Activated CD4-positive, alpha-beta T cell treated with anti-CD3 and anti-CD28 coated beads, Interleukin-2, amount 10 ng/mL, durations not matched to agents 7 days and 5 days (primary cell): ENCODE measurements at places on chromosomes 4 and X.
A peak's percentile ranks its signal among the peaks of the same experiment; 100 is the strongest.

- H3K27me3 ChIP-seq: no peaks in the 10 kb centered on the region
- no peak overlapping the region for H3K4me3 ChIP-seq
- H3K36me3 ChIP-seq: no peaks in the 10 kb centered on the region
Measured at GRCh38 chr4:179804440-179804839, 2362.2 kb upstream of the AGA start.

GRCh38 chr4:164731827-164732474 is 22.0 kb upstream of the SMIM31 start:
- H3K4me3 ChIP-seq: no peak overlapping the region
- peak; percentile 55 for DNase-seq
- no peaks in the 10 kb centered on the region for H3K36me3 ChIP-seq
- peaks cover 2% of the 10 kb centered on the region for H3K4me1 ChIP-seq
- no peak overlapping the region for H3K27ac ChIP-seq

- H3K27me3 ChIP-seq: no peaks in the 10 kb centered on the region
- H3K4me1 ChIP-seq: peaks cover 24% of the 10 kb centered on the region
- peak overlapping the region; percentile 92 for H3K4me3 ChIP-seq
- H3K36me3 ChIP-seq: peaks cover 14% of the 10 kb centered on the region
Measured at GRCh38 chrX:48540480-48540879, 966 bp downstream of the TBC1D25 start.

- H3K4me1 ChIP-seq: no peaks in the 10 kb centered on the region
- no peak overlapping the region for H3K27ac ChIP-seq
- H3K36me3 ChIP-seq: no peaks in the 10 kb centered on the region
- no peak for DNase-seq
- no peak overlapping the region for H3K4me3 ChIP-seq
Measured at GRCh38 chr4:128633067-128633466, 176.4 kb upstream of the JADE1 start.

DNA sequence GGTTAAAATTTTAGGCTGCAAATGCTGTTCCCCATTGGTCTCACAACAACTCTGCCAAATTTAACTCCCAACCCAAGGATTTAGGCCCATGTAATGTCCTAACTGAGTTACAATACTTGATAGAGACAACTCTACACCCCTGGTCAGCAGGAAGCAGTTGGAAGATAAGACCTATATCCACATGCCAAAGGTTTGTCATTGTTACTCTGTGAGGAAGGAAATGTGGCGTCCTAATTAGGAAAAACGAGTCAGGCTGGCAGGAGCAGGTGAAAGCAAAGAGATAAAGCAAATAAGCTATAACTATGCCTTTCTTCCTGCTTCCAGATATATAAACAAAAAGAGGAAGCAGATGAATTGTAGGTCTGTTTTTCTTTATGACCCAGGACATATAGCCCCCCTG is 69.1 kb downstream of the SPIN4 start:
- no peak for DNase-seq
- no peaks in the 10 kb centered on the region for H3K4me1 ChIP-seq
- H3K4me3 ChIP-seq: no peak overlapping the region

- peaks cover 25% of the 10 kb centered on the region for H3K36me3 ChIP-seq
- peak; percentile 89 for DNase-seq
- H3K27ac ChIP-seq: peak within 1 kb of the TSS; percentile 95
- H3K4me1 ChIP-seq: peaks cover 46% of the 10 kb centered on the region
Measured at GRCh38 chr4:77156912-77157858, at the start of gene CCNG2. TSS of gene CCNG2 (plus strand) at chr4:77157207. CDS start at chr4:77158533, 1,326 bp downstream.

DNA sequence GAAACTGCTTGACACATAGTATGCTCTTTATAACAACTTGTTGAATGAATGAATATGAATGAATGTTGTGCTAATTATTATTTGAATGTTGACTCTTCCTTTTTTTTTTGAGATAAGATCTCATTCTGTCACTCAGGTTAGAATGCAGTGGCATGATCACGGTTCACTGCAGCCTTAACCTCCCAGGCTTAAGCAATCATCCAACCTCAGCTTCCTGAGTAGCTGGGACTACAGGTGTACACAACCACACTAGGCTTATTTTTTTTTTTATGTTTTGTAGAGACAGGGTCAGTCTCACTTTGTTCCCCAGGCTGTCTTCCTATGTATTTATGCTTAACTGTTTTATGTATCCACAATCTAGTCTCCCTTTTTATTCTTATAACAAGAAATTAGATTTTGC is 114.7 kb upstream of the WDFY3 start:
- no peak overlapping the region for H3K4me3 ChIP-seq
- H3K27me3 ChIP-seq: no peaks in the 10 kb centered on the region
- no peaks in the 10 kb centered on the region for H3K4me1 ChIP-seq

DNA sequence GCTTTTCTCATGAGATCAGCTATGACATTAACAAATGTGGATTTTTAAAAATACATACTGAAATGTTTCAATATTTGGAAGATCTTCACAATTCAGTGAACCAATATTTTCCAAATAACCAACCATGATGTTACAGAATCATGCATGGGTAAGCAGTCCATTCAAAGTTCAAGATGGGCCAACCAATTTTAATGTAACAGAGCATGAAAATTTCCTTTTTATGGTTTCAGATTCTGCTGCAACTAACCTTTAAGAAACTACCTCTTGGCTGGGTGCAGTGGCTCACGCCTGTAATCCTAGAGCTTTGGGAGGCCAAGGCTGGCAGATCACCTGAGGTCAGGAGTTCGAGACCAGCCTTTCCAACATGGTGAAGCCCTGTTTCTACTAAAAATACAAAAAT is 107.7 kb downstream of the RBM47 start:
- H3K36me3 ChIP-seq: no peaks in the 10 kb centered on the region
- no peak for DNase-seq
- H3K4me3 ChIP-seq: no peak overlapping the region
- H3K27me3 ChIP-seq: no peaks in the 10 kb centered on the region

GRCh38 chr4:22942920-22943559 is 250.3 kb downstream of the GBA3 start:
- no peaks in the 10 kb centered on the region for H3K4me1 ChIP-seq
- no peaks in the 10 kb centered on the region for H3K36me3 ChIP-seq
- H3K27me3 ChIP-seq: no peaks in the 10 kb centered on the region
- no peak overlapping the region for H3K4me3 ChIP-seq
- no peak overlapping the region for H3K27ac ChIP-seq

GRCh38 chr4:78432896-78433295 is 118.7 kb upstream of the ANXA3 start:
- no peak overlapping the region for H3K4me3 ChIP-seq
- no peak overlapping the region for H3K27ac ChIP-seq
- no peak for DNase-seq
- H3K36me3 ChIP-seq: no peaks in the 10 kb centered on the region
- peaks cover 19% of the 10 kb centered on the region for H3K27me3 ChIP-seq

DNA sequence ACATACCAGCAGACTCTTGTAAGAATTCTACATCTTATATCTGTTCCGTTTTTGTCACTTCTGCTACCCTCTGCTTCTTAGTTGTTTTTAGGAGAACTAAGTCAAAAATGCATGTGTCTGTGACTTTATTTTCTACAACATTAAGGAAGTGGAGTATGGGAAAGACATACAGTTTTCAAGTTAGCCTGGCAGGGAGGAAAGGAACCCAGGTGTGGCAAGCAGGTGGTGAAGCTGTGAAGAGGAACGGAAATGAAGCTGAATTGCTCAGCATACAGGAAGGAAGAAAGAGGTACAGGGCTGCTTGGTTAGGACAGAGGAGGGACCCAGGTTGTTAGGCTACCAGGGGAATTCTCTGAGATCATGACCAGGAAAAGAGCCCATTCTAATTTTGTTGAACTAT is 9.4 kb downstream of the GPRIN3 start:
- peak overlapping the region; percentile 85 for H3K4me3 ChIP-seq
- H3K27ac ChIP-seq: peak overlapping the region; percentile 100
- H3K36me3 ChIP-seq: peaks cover 46% of the 10 kb centered on the region
- peaks cover 82% of the 10 kb centered on the region for H3K4me1 ChIP-seq
- peak; percentile 65 for DNase-seq

DNA sequence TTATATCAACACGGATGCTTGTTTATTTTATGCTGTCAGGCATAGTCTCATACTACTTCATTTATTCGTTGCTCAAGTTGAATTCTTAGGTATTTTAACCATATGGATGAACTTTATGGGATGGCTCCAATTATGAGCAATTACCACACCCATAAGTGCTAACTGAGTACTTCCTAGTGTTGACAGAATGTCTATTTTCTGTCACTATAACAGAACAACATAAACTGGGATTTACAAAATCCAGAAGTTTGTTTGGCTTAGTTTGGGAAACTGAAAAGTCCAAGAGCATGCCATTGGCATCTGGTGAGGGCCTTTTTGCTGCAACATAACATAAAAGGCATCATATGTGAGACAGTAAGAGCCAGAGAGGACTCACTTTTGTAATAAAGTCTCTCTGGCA is 21.0 kb downstream of the SULT1E1 start:
- no peaks in the 10 kb centered on the region for H3K36me3 ChIP-seq
- no peaks in the 10 kb centered on the region for H3K27me3 ChIP-seq
- peaks cover 2% of the 10 kb centered on the region for H3K4me1 ChIP-seq
- H3K27ac ChIP-seq: no peak overlapping the region
- no peak overlapping the region for H3K4me3 ChIP-seq

DNA sequence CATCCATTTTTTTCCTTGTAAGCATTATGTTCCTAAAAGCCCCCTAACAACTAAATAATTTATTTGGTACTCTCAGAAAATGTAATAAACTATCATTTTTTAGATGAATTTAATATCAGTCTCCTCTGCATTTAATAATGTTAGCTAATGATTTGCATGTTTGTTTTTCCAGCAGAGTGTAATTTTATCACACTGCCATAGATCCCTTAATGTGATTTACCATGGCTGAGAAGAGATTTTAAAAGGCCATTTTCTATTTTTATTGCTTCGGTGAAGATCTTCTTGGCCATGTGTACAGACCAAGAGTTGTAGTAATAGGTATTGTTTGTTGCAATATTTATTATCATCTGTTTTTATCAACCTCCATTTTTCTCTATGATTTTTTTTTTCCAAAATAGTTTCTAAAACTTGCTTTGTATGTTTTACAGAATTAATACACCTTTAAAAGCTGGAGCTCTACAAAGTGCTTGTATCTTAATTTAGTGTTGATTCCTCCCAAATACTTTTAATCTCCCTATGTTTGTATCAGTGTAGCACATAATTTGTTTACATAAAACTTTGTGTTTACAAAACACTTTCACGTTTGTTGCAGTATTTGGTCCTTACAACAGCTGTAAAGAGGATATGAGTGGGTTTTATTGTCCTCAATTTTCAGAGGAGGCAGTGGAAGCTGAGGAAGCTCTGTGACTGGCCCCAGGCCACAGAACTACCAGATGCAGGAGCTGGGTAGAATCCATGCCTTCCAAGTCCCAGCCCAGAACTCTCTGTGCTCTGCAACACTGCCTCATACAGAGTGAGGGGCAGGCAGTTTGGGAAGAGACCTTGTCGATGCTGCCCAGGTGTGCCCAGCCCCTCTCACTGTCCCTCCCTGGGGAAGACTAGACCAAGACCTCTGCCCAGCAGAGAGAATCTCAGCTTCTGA is 58.1 kb downstream of the FAM114A1 start:
- no peak overlapping the region for H3K4me3 ChIP-seq
- H3K27me3 ChIP-seq: peaks cover 12% of the 10 kb centered on the region
- peaks cover 2% of the 10 kb centered on the region for H3K4me1 ChIP-seq
- no peak overlapping the region for H3K27ac ChIP-seq
- no peak for DNase-seq

- peaks cover 6% of the 10 kb centered on the region for H3K27me3 ChIP-seq
- H3K4me3 ChIP-seq: no peak overlapping the region
- DNase-seq: no peak
Measured at GRCh38 chr4:138843616-138844015, 172.0 kb upstream of the NOCT start.

DNA sequence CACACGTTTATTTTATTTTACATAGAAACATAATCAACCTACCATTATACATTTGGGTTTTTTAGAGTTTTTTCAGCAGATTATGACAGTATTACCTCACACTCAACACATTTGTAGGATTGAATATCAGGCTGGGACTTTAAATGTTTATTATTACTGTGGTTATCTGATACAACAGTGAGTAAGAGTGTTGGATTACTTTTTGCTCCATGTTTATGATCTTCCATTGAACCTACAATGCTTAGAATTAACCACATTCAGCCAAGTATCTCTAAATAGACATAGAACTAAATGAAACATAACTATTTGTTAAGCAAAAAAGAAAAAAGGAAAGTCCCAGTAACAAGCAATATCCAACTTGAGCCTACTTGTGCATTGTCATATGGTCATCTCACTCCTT is 607.4 kb upstream of the PITX2 start:
- no peaks in the 10 kb centered on the region for H3K4me1 ChIP-seq
- no peaks in the 10 kb centered on the region for H3K27me3 ChIP-seq
- no peaks in the 10 kb centered on the region for H3K36me3 ChIP-seq
- no peak for DNase-seq
- H3K4me3 ChIP-seq: no peak overlapping the region

- H3K27ac ChIP-seq: no peak overlapping the region
- no peak overlapping the region for H3K4me3 ChIP-seq
- DNase-seq: no peak
- H3K36me3 ChIP-seq: peaks cover 2% of the 10 kb centered on the region
- no peaks in the 10 kb centered on the region for H3K27me3 ChIP-seq
Measured at GRCh38 chr4:7769396-7770223, 170.1 kb downstream of the AFAP1 start.

GRCh38 chrX:78327370-78328086 is at the start of gene CYSLTR1:
TSS of gene CYSLTR1 (minus strand) at chrX:78327611. CDS start at chrX:78273746, 53,865 bp downstream.
- DNase-seq: no peak
- H3K4me3 ChIP-seq: peak within 1 kb of the TSS; percentile 86
- H3K36me3 ChIP-seq: peaks cover 10% of the 10 kb centered on the region
- H3K27me3 ChIP-seq: no peaks in the 10 kb centered on the region
- H3K4me1 ChIP-seq: peaks cover 67% of the 10 kb centered on the region

- no peak overlapping the region for H3K27ac ChIP-seq
- H3K27me3 ChIP-seq: peaks cover 1% of the 10 kb centered on the region
- H3K36me3 ChIP-seq: no peaks in the 10 kb centered on the region
- H3K4me3 ChIP-seq: no peak overlapping the region
- DNase-seq: no peak
Measured at GRCh38 chrX:17960891-17961290, 99.8 kb upstream of the RAI2 start.

- no peak for DNase-seq
- no peaks in the 10 kb centered on the region for H3K36me3 ChIP-seq
- H3K27ac ChIP-seq: no peak overlapping the region
Measured at GRCh38 chr4:58602022-58602421, 1491.8 kb upstream of the IGFBP7 start.

GRCh38 chr4:77600521-77601451 is 4.8 kb upstream of the CXCL13 start:
- no peak overlapping the region for H3K27ac ChIP-seq
- H3K4me1 ChIP-seq: peaks cover 12% of the 10 kb centered on the region
- H3K36me3 ChIP-seq: no peaks in the 10 kb centered on the region
- DNase-seq: peak; percentile 44
- no peak overlapping the region for H3K4me3 ChIP-seq

DNA sequence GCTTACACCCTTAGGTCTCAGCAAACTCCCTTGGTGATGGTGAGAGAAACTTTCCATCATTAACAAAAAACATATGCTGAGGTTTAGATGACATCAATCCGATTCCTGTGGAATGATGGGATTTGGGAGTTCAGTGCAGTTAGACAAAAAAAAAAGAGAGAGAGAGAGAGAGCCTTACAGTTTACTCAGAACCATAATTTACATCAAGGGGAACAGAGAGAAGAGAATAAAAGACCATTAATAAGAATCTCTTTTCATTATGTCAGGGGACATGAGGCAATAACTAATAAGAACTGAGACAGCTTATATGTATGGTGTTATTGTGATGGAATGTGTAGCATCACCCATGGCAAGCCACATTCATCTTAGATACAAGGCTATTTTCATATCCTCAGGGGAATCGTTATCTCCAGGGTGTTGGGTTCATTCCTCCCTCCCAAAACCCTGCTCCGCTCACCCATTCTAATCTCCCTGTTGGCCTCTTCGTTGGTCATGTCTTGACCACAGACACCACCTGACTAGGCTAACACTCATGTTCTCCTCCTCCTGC is 175.7 kb upstream of the MXRA5 start:
- H3K27ac ChIP-seq: no peak overlapping the region
- H3K4me1 ChIP-seq: no peaks in the 10 kb centered on the region
- H3K36me3 ChIP-seq: no peaks in the 10 kb centered on the region
- no peak overlapping the region for H3K4me3 ChIP-seq
- DNase-seq: no peak
